Activated T-cell treated with anti-CD3 and anti-CD28 coated beads, Interleukin-2, amount 50 U/mL, for 4 hours (primary cell): ENCODE measurements at places on chromosomes 7 and 10. TPM values are rescaled to one million over a fixed set of nuclear protein-coding genes. Genes with fewer than 3 reads are reported as not detected.

CH25H gene
- 0.11 TPM for total RNA-seq

NPY gene
- total RNA-seq, result not detected

GRCh38 chr7:123972045-123972444 is 47.0 kb downstream of the SPAM1 start:
- no peak for DNase-seq

DNA sequence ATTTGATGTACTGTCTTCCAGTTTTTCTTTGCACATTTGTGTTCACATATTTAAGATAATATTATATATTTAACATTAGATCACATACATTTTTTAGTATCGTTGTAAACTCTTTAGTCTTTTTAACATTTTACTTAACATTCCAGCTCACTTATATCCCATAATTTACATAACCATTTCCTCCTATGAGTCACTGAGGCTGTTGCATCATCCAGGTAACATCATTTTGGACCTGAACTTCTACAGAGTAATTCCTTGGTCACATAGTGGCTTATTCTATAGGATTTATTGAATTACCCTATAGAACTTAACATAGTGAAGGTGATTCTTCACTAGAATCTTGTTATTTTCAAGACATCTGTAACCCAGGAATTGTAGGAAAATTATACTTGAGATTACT is 194.4 kb downstream of the POU6F2 start:
- no peak for DNase-seq

- no peak for DNase-seq
Measured at GRCh38 chr10:61663466-61663865, 737 bp downstream of the CABCOCO1 start.
